Right atrium auricular region (tissue), 2 donors: ENCODE measurements at places on chromosomes 6 and 20. TPM values are rescaled to one million over a fixed set of nuclear protein-coding genes. Genes with fewer than 3 reads are reported as not detected.

DNA sequence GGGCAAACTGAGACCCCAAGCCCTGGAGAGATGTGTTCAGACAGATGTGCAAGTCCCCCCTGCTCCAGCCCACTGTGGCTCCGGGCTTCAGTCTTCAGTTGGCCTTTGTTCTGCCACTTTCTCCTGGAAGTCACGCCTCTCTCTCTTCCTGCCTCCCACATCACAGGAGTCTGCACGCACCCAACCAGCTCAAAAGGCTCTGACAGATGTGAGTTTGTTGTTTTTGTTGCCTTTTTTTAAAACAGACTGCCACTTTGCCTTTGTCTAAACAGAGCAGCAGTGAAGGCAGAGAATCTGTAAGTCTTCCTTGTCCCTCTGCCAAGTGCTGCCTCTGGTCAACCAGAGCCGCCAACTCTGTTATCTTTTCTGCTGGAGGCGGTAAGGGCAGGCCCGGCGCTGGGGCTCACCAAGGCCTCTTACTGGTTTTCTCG is 149.7 kb downstream of the TFAP2C start:
- no peak for DNase-seq

DNA sequence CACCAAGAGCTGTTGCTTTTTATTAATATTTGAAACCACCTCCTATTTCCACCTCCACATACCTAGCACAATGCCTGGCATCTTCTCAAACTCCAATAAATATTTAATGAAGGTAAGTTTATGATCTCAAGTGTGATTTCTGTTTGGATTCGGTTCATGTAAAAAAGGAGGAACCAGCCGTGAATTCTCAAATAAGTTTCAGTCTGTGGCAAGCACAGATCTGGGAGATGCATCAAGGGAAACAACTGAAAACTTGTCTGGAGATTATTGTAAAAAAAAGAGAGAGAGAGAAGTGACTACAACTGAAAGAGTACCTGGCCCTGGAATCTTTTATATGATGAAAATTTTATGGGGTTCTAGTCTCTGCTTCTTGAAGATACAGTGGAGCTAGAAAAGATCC is 52.8 kb upstream of the PNRC1 start:
- no peak for DNase-seq

DNA sequence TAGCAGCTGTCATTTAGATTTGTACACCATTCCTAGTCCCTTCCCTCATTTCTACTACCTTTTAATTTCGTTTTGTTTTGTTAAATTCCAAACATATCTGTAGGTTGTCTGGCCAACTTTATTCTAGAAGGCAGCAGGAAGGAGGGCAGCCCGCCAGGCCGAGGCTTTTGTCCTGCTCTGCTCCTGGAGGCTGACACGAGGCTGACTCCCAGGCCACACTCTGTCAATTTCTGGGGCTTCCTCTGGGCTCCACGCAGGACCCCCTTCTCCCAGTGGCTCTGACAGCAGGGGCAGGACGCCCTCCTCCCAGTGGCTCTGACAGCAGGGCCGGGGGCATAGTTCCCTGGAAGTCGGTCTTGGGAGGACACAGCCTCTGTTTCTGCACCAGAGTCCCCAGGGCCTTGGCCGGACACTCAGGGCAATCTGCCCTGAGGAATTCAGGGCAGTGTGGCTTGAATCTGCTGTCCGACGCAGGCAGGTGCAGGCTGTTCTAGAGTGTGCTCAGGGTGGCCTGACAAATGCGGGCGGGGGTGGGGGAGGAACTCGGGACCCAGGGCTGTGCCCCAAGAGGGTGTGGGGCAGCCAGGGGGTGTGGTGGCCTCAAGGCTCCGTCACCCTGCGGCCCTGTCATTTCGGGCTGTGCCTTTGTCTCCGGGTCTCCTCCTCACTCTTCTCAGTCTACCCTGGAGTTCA is 11.8 kb downstream of the SMOC2 start:
- no peak for DNase-seq

Gene TMEM244
- total RNA-seq, result not detected

Gene VARS2
- total RNA-seq, result 13.6 TPM

- DNase-seq, result no peak
Observed at GRCh38 chr6:102038964-102039363, 645.5 kb downstream of the GRIK2 start.

Gene NTSR1
- 0.43 TPM for total RNA-seq

GRCh38 chr6:140105857-140106256 is 731.4 kb upstream of the CITED2 start:
- DNase-seq, result no peak
